ENCODE measurements at places on chromosomes 13 and 19.

DNA sequence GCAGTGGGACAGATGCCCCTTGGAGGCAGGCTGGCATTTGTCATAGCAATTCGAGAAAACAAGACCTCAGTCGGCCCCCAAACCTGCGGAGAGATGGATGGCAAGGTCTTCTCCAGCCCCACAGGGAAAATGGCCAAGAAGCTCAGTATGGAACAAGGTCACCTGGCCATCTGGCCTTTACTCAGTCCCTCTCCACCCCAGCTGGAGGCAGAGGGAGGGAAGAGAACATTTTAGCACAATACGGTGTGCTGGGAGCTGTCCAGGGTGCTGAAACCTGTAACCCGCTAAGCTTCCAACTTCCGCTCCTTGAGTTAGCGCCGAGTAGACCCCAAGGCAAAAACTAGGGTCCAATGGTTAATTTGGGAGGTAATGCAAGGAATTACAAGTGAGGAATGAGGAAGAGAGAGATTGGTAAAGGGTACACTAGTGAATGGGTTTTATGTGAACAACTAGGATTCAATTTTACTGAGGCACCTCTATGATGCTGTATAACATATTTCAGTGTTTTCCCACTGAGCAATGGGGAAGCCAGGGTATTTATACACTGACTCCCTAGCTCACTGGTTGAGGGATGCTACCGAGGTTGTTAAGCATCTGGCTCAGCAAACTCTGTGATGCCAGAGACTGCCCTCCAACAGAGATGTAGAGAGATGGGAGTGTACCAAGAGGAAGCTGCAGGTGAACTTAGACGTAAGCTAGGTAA lies 64.3 kb downstream of the CACNA1A start:
- DNase-seq = peak; percentile 35

- peak; percentile 50 for DNase-seq
These were observed 43.9 kb downstream of the CERS4 start for GRCh38 chr19:8252922-8253589.

DNA sequence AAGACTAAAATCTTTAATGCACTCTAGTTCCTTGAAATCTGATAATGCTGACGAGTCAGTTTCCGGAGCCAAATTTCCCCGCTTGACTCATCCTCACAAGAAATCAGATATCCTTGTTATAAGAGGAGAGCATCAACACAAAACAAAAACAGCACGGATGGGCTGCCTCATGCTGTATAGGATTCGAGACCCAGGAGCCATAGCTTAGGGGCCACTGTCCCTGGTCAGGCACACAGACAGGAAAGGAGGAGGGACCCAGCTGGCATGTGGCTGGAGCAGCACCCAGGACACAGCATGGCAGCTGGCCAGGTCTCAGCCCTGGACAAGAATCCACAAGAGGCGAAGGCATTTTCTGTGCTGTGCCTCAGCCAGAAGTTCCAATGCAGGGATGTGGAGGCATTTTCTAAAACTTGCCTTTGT lies 110.2 kb upstream of the SPATA13 start:
- DNase-seq = peak; percentile 54

DNA sequence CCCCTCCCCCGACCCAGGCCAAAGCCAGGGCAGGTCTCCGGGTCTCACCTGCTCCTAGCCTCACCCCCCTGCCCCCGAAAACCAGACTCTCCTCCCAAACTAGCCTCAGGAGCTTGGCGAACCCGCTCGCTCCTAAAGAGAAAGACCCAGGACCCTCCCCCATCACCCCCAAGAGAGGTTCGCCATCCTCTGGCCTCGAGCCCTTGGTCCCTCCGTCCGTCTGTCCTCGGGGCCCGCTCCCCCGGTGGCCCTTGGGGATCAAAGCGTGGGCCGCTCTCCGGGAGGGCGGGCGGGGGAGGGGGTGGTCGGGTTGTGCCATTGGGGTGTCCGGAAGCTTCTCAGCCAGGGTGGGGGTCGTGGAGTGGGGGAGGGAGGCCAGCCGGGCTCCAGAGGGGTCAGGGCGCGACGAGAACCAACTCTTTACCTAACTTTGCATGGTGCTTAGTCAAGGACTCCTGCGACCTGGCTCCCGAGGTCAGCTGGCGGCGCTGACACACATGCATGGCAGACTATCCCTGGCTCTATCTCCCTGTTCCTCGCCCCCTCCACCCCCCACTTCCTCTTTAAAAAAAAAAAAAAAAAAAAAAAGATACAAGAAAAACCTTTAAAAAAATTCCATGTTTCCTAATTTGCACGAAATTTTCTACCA lies 15.6 kb downstream of the SMIM24 start:
- DNase-seq = no peak

- DNase-seq = no peak
These were observed 1.6 kb downstream of the PLEKHG2 start for GRCh38 chr19:39413911-39414608.

DNA sequence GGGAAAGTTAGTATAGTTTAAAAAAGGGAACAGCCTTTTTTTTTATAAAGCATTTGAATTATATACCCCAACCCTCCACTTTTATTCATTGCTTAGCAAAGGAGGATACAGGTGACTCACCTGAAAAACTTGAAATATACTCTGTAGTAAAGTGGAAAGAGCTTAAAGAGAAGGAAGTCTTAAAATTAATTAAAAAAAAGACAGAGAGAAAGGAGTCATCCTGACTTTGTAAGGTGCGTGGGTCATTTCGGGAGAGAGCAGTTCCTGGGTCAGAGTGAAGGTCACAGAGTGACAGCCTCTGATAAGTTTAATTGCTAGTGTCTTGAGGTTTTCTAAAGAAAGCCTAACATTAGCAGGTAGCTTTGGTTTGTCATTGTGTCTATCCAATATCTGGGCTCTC lies 310.3 kb downstream of the KLF5 start:
- no peak for DNase-seq

GRCh38 chr13:18996627-18997051 lies 185.0 kb downstream of the TUBA3C start:
- DNase-seq = no peak

All from astrocyte of the cerebellum (primary cell).